ELR (cell line): ENCODE measurements at places on chromosomes 1 and 21.
A peak's percentile ranks its signal among the peaks of the same experiment; 100 is the strongest.

GRCh38 chr1:28503117-28503516 lies 2.7 kb upstream of the RCC1 start:
- no peak for DNase-seq

DNA sequence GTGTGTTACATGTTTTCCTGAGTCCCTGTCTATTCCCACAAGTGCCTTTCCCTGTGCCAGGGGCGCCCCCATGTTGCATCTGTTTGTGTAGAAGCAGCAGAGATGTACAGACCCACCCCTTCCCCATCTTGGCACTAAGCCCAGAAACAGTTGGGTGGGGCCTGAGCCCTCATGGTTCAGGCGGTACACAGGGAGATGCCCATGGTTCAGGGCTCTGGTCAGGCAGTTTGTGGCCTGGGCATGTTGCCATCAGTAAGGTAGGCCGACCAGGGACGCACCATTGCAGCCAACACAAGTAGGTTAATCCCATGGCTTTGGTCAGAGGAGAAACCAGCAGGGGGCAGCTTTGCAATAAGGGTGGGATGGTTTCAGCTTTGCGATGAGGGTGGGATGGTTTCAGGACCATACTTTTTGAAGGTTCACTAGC lies 914 bp upstream of the ADGRB2 start:
- no peak for DNase-seq

GRCh38 chr1:237239248-237239647 lies 197.3 kb downstream of the RYR2 start:
- no peak for DNase-seq

- DNase-seq = no peak
Measured at GRCh38 chr21:17671733-17672132, 59.0 kb upstream of the BTG3 start.

GRCh38 chr1:214857716-214858115 lies 224.8 kb upstream of the KCNK2 start:
- DNase-seq = peak; percentile 40

GRCh38 chr1:33420870-33421775 lies 9.8 kb downstream of the PHC2 start:
- peak; percentile 84 for DNase-seq

- no peak for DNase-seq
Measured at GRCh38 chr1:57623039-57623790, 199.4 kb upstream of the DAB1 start.

GRCh38 chr21:28317177-28317950 lies 675.3 kb downstream of the LTN1 start:
- DNase-seq = no peak

- DNase-seq = peak; percentile 11
Measured at GRCh38 chr1:12810691-12811408, 19.7 kb downstream of the PRAMEF1 start.

- DNase-seq = peak; percentile 71
Measured at GRCh38 chr21:41612674-41613532, 104.9 kb upstream of the TMPRSS2 start.

GRCh38 chr1:240169188-240169587 lies 77.5 kb downstream of the FMN2 start:
- peak; percentile 65 for DNase-seq

- DNase-seq = peak; percentile 36
Measured at GRCh38 chr1:5992814-5993555, 760 bp upstream of the NPHP4 start.

DNA sequence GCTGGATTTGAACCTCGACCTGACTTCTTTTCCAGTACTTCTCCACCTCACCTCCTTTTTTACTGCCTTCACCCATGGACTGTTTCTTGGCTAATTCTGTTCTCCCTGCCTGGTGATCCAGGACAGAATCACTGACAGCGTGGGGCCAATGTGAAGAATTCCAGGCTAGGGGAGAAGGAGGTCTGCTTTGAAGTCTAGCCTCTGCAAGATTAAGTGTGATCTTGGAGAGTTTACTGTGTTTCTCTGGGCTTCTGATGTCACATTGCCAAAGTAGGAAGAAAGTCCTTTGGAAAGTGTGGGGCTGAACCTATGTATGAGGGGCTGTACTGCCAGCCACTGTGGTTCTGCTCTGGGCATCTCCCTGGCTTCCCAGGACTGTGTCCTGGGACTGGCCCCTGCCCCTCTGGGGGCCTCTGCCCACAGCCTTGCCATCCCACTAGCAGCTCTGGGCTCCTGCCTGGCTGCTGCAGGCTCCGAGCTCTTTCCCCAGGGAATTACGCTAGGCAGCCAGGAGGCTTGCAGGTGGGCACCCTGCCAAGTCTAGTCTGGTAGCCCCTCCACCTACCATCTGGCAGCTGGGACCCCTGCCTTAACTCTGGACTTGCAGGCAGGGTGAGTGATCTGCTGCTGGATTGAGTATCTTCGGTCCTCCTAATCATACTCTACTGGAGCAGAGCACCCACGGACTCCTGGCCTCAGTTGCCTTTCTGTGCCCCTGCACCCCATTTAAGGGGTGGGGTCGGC lies 52.2 kb downstream of the YARS1 start:
- DNase-seq = no peak

GRCh38 chr1:21468599-21468998 lies 28.7 kb downstream of the NBPF3 start:
- peak; percentile 50 for DNase-seq

- DNase-seq = no peak
Measured at GRCh38 chr21:27406300-27407009, 439.6 kb upstream of the ADAMTS5 start.

DNA sequence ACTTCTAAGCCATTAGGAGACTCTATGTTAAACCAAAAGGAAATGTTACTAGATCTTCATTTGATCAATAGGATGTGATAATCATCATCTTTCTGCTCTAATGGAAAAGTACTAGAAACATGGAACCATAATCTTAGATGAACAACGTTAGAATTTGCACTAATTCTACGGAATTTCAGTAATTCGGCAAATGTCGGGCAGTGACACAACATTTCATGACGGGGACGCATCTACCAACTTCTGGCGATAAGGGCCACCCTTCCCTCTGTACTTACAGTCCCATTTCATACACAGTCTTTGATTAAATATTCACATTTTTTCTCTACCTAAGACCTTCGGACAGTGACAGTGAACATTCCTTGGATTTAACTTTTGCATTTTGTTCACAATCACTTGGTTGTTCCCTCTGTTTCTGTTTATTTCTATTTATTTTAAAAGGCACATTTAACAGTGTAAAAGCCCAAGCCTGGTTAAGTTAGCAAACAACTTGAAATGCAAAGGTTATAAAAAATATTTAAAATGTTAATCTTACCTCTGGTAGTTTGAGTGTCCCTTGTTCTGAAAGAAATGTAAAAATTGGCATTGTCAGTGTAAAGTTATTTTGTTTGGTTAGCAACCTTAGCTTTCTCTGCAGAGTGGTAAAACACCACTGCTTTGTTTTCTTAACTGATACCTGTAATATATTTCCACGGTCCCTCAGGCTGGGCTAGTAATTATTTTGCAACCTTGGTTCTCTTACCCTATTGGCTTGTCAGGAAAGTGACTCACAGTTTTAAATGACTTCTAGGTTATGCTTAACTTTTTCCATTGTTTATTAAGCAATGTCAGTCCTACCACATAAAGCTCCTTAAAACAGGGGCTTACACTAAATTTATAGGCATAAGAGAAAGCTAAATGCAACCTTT lies 276.9 kb downstream of the VAV3 start:
- no peak for DNase-seq
